Stimulated activated CD4-positive, alpha-beta T cell treated with anti-CD3 and anti-CD28 coated beads, Interleukin-15, amount 100 ng/mL, for 1 hour (primary cell): ENCODE measurements at places on chromosomes 4 and X.

GRCh38 chrX:111164728-111165127 lies 68.7 kb downstream of the PAK3 start:
- DNase-seq = no peak

DNA sequence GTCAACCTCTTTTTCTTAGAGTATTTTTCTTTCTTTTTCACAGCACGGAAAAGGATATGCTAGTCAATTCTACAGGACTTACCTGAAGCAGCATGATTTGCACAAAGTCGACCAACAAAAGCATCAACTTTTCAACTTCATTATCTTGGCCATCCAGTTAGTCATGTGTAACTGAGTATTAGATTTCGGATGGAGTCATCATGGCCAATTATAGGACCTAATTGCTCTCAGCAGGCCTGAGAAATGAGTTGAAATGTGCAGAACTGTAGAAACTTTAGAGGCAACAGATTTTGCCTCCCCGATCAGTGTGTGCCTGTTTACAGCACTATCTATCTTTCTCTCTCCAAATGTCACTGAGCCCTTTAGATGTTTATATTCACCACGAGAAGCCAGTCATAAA lies 41.0 kb downstream of the PCDH10 start:
- DNase-seq = no peak

- no peak for DNase-seq
Observed at GRCh38 chrX:108438110-108438623, at the start of gene COL4A6. COL4A6 (minus strand) TSS chrX:108438422; CDS start chrX:108438196, 226 bp downstream.

DNA sequence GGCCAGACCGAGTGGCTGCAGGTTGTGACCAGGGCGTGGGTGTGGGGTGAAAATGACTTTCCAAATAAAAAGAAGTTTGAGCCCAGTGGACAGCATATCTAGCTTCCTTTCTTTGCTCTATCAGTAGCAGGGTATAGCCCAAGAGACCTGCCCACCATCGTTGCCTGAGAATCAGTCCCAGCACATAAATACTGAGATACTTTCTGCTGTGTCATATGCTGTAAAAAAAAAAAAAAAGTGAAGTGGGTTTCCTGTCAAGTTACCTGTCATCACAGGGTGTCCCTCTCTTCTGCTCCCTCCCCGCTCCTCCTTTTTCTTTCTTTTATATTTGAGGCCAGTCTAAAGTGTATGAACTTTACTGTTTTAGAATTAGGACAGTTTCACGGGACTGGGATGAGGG lies 330.3 kb upstream of the BOD1L1 start:
- no peak for DNase-seq

DNA sequence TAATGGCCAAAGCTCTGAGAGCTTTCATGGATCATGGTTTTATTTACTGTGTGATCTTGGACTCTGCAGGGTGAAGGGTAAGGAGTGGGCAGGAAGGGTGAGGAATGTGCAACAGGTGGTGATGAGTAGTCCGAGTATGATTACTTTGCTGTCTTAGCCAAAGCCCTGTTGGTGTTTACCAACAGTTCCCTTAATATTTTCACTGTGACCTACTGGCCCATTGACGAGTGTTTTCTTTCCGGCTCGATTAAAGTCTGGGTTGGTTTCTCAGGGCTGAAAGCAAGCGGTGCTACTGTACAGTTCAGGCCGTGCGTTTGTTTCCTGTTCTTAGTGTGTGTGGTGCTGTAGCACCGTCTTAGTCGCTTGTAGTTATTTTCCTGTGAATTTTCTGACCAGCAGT lies 2.6 kb downstream of the ARHGAP24 start:
- no peak for DNase-seq

GRCh38 chr4:107858158-107858742 lies 33.5 kb downstream of the SGMS2 start:
- no peak for DNase-seq

DNA sequence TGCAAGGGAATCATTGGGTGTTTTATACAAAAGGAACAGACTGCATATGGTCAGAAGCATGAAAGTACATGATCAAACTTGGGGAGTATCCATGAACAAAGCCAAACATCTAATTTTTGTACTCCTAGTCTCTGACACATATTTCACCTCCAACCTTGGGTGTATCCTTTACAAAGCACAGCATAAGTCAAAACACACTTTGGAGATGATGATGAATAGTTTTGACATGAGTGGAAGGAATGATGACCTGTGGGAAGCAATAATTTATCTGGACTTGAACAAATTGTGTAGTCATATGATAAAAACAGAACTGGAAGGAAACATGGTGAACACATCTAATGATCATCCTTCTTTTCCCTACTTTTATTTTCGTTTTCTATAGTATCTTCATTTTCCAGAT lies 108.7 kb upstream of the PLS3 start:
- no peak for DNase-seq

- DNase-seq = no peak
Observed at GRCh38 chr4:35689870-35690269, 554.4 kb downstream of the ARAP2 start.

- no peak for DNase-seq
Observed at GRCh38 chr4:81180916-81181315, 34.1 kb downstream of the PRKG2 start.

- no peak for DNase-seq
Observed at GRCh38 chrX:40121618-40122017, 23.9 kb upstream of the BCOR start.

DNA sequence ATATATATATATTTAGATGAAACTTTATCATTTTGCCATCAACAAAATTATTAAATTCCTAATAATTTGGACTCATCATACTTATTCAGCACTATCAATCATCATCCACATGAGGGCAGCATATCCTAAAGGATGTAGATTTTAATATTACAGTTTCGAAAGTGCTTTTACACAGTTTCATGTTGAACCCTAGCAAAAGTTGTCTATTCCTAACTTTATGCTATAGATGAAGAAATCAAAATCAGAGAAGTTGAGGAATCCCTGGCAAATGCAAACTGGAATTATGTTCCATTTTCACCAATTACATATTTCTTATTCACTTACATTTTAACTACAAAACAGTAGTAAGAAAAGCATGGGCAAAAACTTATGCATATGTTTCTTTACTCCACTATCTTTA lies 36.6 kb upstream of the UGT2A1 start:
- no peak for DNase-seq

GRCh38 chrX:106467422-106467821 lies 144.4 kb upstream of the RADX start:
- DNase-seq = no peak

DNA sequence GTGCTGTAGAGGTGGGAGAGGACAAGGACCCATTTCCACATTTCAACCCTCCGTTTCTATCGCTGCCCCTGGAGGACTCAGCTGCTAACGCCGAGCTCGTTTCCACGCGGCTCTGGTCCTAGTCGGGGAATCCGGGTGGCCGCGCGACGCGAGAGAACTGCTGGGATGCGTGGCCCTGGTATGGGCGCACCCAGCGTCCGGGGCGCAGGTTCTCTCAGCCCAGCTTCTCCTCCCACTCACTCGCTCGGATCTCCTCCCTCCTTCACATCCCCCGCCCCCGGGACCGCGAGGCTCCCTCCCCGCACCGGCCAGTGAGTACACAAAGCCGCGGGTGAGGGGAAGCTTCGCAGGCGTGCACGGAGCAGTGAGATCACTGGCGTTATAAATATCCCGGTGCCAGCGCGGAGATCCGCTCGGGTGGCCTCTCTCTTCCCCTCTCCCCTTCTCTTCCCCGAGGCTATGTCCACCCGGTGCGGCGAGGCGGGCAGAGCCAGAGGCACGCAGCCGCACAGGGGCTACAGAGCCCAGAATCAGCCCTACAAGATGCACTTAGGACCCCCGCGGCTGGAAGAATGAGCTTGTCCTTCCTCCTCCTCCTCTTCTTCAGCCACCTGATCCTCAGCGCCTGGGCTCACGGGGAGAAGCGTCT lies at the start of gene FGF5:
Gene FGF5, plus strand, starts transcription at position 412 of the 649 bp plus-strand sequence. Its CDS starts 161 bp downstream, at position 573.
- no peak for DNase-seq

DNA sequence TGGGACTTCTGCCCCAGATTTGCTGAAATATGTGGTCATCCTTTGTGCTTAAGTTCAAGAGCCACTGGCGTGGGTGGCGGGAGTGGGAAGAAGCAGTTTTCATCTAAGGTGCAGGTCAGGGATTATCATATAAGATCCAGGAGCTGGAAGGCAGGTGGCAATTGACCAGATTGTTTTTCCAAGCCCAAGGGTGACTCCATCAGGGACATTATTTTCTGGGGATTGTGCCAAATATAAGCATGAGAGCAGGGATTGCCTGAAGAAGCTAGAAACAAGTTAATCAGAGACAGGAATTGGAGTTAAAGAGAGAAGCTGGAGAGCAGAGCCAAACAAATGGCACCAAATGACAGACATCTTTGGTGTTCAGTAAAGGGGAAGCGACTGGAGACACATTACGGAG lies 19.4 kb upstream of the SEL1L3 start:
- DNase-seq = no peak

DNA sequence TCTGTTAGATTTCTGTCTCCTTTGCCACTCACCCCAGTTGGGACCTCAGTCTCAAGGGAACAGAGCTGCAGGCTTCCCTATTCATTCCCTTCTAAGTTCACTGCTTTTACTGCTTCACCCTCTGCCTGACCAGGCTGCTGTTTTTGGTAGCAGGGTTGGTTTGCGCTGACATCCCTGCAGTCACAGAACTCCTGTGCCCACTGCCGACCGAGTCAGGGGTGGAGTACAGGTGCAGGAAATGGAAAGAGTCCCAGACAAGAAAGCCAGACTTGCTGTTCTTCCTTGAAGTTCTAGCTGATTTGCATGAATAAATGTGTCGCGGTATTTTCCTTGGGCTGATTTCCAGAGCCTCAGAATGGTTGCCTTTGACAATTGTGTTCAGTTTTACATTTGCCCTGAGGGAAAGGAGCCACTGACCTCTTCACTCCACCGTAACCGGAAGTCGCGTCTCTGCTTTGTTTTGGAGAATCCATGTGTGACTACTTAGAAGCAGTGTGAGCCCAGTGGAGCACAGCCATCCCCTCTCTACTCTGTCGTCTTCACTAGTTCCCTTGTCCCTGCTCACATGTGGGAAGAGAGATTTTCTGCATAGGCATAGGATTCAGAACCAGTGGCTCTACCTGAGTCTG lies 84.8 kb downstream of the TNIP2 start:
- no peak for DNase-seq

DNA sequence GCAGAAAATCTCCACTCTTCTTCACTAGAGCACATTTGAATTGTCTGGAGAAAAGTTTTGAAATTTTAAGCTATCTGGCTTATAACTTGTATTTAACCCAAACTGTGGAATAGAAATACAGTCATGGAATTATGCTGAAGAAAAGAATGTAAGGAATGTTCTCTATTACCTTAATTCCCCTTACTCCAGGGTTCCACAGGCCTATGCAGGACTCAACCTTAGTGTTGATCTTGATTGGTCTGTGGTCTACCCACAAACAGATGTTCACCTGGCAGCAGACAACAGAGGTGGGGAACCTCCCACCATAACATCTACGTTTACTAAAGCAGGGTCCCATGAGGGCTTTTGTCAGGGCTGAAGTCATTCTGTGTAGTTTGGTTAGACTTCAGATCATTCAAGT lies 189.3 kb upstream of the GPRIN3 start:
- DNase-seq = no peak

- no peak for DNase-seq
Observed at GRCh38 chr4:38385093-38386004, 278.6 kb upstream of the KLF3 start.

- no peak for DNase-seq
Observed at GRCh38 chr4:38268837-38269236, 308.6 kb downstream of the PTTG2 start.

- DNase-seq = no peak
Observed at GRCh38 chr4:85642356-85643100, 167.6 kb downstream of the ARHGAP24 start.

GRCh38 chrX:72276478-72276953 lies 532 bp downstream of the RPS4X start:
- DNase-seq = no peak

GRCh38 chr4:9971711-9972110 lies 49.6 kb downstream of the SLC2A9 start:
- no peak for DNase-seq

- no peak for DNase-seq
Observed at GRCh38 chr4:19478791-19479190, 772.9 kb upstream of the SLIT2 start.

DNA sequence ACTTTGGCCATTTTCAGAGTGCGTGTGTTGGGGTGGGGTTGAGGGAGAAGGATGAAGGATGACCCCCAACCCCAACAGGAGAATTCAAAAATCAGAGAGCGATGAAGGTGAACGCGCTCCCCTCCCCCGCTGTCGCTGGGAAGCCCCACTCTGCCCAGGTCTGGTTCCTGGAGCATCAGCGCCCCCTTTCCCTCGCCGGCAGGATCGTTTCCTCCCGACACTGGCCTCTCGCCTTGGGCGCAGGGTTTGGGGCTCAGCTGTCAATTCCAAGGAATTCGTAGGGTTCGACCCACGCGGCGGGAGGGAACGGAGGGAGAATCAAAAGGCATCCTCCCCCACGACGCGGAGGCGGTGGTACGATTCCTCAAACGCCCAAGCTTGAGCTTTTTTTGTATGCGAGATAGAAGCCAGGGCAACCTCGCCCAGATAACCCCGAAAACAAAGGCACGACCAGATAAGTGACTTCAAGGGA lies 1.0 kb upstream of the PDGFRA start:
- DNase-seq = no peak

DNA sequence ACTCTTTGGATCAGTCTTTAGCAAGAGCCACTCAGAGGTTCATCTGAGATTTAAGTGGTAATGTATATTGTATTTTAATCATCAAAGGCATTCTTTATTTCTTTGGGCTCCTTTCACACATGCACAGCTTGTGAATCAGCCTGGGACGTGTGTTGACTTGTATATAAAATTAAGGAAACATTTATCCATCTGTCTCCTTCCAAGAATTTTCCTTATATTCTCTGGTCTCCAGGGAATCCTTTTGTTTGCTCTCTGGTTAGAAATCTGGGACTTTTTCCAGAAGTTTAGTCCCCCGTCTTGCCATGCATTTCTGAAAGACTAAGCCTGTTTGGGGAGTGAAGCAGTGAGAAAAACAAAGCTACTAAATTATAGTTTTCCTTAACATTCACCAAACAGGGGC lies 212.3 kb downstream of the DCAF12L2 start:
- DNase-seq = no peak

DNA sequence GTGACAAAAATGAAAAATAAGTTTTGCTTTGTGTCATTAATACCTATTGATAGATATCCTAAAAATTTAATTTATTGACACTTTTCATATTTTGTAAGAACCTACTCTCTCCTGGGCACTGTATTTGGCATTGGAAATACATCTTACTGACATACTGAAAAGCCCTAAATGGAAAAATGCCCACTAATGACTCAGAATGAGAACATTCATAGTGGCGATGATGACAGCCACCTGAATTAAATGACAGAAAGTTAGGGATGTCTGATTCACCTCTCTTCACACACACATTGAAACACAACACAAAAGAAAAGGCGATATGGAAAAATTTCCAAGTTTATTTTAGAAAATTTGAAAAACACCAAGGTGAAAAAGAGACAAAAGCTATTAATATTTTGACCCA lies 992.3 kb downstream of the STPG2 start:
- DNase-seq = no peak

DNA sequence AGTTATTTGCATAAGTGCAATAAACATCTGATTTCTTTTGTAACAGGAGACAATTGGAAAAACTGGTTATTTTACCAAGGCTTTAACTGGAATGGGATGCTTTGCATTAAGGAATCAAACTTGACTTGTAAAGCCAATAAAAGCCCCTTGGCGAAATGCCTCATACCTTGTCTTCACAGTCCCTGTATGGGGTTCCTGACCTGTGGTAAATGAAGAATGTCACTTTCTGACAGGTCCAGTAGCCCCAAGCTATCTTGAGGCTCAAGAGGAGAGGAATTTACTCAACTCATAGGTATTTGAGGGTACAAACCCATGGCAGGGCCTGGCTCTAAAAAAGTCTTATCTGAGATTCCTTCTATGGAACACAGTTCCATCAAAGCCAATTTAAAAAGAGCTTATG lies 78.0 kb downstream of the ACOX3 start:
- DNase-seq = no peak
